NCI-H1436 treated with DMSO at 0.1 percent for 48 hours (cell line): ENCODE measurements at places on chromosomes 1 and 21.

DNA sequence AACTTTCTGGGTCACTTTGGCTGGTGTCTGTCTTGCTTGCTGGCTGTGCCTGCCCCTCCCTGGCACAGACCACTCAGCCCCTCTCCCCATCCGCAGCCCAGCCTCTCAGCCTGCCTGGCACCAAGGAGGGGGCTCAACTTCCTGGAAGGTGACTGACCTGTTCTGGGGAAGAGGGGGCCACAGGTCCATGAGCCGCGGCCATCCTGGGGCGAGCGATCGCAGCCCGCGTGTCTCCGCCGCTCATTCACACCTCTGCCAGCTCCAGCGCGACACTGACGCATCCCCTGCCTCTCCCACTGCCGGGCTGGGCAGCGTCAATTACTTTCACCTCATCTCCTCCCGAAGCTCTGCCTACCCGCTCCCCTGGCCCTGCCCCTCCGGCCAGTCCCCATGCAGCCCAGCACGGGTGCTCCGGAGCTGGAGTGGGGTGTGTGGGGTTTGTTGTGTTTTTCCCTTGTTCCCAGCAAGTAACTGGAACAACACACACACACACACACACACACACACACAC is 14.3 kb downstream of the SLC6A9 start:
- DNase-seq: no peak

GRCh38 chr1:245901037-245901436 is 606.0 kb downstream of the SMYD3 start:
- DNase-seq: no peak

GRCh38 chr21:44778094-44778493 is 23.5 kb downstream of the UBE2G2 start:
- DNase-seq: no peak

DNA sequence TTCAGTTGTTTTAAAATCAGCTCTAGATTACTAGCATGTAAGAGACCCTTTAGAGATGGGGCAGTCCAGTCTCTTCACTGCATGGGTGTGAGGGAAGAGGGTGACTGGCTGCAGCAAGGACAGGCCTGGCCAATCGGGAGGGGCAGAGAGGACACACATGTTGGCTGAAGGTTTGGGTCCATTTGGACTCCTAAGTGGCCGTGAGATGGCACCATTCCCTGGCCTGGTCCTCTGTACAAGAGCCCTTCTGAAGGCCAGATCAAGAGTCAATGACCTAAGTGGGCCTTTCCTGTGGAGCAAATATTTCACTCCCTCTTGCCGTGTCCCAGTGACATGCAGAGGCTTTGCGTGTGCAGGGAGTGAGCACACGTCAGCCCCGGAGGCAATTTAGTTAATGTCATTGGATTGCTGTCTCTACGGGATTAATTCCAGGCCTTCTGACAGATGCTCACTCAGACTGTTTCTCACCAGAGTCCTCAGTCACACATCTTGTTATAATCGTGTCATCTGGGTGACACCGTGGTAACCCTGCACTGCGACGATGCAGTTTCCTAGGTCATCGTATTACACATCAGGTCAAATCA is 613.0 kb downstream of the NPHP4 start:
- DNase-seq: no peak

DNA sequence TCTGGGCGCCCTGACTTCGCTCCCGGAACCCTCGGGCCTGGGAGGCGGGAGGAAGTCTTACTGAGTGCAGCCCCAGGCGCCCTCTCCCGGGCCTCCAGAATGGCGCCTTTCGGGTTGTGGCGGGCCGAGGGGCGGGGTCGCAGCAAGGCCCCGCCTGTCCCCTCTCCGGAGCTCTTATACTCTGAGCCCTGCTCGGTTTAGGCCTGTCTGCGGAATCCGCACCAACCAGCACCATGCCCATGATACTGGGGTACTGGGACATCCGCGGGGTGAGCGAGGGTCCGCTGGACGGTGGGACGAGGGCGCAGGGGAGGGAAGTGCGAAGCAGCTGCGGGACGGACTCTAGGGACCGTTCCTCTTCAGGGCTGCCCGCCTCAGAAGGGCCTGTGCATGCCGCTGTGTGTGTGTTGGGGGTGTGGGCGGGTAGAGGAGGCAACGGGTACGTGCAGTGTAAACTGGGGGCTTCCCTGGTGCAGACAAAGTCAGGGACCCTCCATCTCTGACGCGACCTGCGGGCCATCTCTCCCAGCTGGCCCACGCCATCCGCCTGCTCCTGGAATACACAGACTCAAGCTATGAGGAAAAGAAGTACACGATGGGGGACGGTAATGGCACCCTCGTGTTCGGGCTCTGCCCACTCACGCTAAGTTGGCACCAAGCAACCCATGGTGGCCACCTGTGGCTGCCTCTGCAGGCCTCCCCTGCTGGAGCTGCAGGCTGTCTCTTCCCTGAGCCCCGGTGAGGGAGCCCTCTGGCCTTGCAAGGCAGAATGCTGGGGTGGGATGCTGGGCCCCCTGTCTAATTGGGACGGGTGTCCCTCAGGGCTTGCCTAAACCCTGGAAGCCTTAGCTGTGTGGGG is at the start of gene GSTM1:
GSTM1 (plus strand) TSS at position 177 of the 859 bp plus-strand sequence; CDS start at position 234, 57 bp downstream.
- DNase-seq: no peak

DNA sequence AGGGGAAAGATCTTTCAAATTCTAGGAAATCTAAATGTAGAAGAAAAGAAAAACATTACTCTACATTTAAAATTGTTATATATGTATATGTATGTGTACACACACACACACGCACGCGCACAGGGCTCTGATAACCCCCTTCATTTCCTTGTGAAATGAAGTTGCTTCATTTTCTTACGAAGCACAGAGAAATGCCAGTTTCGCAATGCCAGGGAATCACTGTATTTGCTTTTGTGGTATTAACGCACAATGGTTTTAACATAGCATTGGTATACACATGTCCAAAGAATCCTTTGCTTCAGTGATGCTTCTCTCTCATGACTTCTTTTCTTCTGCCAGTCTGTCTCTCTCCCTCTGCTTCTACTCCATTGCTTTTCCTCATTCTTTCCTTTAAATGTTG is 8.4 kb upstream of the DDAH1 start:
- no peak for DNase-seq

DNA sequence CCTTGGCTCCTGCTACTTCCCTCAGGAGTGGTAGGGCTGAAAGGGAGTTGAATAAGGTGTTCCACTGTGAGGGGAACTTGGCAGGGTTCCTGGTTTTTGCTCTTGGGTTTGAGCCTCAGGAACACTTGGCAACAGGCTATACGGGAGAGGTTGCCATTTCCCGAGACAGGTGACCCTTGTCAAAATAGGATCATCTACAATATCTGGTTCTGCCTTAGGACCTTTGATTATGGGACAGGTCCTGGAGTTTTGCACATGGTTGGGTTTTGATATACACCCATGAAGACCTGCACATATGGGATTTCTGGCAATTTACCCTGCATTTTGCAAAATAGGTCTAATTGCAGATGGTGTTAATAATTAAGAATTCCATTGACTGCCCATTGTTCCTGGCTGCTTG is 31.1 kb downstream of the YY1AP1 start:
- no peak for DNase-seq

GRCh38 chr1:84434081-84434769 is 35.9 kb downstream of the DNASE2B start:
- no peak for DNase-seq

DNA sequence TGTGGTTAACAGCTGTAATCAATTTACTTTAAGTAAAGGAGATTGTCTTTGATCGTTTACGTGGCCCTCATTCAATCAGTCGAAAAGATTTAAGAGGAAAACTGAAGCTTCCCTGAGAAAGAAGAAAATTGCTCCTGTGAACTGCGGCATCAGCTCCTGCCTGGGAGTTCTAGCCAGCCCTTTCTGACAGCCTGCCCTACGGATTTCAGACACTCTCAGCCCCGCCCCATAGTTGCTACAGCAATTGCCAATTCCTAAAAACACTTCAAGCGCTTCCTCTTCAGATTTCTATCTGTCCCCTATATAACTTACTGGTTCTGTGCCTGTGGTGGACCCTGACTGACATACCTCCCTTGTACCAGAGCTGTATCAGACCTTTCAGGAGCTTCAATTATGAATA is 277.6 kb downstream of the DSCAM start:
- DNase-seq: no peak

- DNase-seq: no peak
Observed at GRCh38 chr1:215466361-215466760, 100.7 kb upstream of the KCTD3 start.

DNA sequence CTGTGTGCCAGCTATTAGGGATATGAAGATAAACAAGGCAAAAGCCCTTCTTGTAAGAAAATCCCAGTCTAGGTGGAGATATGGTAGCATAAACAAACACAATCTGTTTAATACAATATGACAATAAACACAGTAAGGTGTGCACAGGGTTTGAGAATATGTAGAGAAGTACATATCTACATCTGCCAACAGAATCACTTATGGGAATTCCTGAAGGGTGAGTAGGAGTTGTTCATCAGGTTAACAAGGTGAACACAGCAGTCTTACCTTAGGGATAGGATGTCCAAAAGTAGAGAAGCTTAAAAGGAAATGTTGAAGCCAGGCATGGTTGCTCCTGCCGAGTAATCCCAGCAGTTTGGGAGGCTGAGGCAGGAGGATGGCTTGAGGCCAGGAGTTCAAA is 57.7 kb upstream of the LRRC7 start:
- no peak for DNase-seq

- DNase-seq: no peak
Observed at GRCh38 chr21:26777166-26777565, 68.0 kb downstream of the ADAMTS1 start.

DNA sequence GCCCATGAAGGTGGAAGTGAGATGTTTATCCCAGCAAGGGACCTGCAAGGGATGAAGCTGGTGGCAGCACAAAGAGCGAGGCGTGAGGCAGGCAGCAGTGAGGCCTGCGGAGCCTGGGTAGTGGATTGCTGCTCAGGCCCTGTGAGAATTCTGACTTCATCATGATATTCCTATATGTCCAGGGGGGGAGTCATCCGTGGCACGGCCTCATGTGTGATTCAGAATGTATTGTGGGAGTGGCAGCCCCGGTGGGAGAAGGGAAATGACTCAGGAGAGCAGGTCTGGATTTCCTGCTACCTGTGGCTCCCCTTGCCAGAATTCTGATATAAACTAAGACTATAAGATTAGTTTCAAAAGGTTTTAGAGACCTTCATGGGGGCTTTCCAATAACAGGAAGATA is 240.9 kb downstream of the CAMTA1 start:
- no peak for DNase-seq

GRCh38 chr1:229342656-229343569 is at the start of gene CCSAP:
TSS of gene CCSAP (minus strand) at chr1:229343047. CDS start at chr1:229342465, 582 bp downstream.
- DNase-seq: peak; percentile 65

DNA sequence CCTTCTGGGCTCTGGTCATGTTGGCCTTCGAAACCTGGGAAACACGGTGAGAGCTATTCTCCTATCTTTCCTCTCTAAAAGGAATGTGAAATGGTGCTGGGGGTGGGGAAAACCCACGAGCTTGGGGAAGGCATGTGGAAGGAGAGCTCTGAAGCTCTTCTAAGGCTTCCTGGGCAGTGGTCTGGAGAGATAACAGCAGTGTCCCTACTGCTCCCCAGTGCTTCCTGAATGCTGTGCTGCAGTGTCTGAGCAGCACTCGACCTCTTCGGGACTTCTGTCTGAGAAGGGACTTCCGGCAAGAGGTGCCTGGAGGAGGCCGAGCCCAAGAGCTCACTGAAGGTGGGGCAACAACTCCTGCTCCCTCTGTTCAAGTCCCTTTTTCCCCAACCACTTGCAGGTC is 2.8 kb downstream of the USP21 start:
- no peak for DNase-seq

DNA sequence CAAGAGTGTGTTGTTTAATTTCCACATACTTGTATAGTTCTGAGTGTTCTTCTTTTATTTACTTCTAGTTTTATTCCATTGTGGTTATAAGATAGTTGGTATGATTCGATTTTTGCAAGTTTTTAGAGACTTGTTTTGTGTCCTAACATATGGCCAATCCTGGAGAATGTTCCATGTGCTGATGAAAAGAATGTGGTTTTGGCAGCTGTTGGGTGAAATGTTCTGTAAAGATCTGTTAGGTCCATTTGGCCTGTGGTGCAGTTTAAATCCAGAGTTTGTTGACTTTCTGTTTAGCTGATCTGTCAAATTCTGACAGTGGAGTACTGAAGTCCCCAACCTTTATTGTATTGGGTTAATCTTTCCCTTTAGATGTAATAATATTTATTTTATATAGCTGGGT is 19.5 kb upstream of the TIPRL start:
- DNase-seq: no peak

GRCh38 chr1:235111107-235111506 is 17.5 kb downstream of the TOMM20 start:
- DNase-seq: no peak

DNA sequence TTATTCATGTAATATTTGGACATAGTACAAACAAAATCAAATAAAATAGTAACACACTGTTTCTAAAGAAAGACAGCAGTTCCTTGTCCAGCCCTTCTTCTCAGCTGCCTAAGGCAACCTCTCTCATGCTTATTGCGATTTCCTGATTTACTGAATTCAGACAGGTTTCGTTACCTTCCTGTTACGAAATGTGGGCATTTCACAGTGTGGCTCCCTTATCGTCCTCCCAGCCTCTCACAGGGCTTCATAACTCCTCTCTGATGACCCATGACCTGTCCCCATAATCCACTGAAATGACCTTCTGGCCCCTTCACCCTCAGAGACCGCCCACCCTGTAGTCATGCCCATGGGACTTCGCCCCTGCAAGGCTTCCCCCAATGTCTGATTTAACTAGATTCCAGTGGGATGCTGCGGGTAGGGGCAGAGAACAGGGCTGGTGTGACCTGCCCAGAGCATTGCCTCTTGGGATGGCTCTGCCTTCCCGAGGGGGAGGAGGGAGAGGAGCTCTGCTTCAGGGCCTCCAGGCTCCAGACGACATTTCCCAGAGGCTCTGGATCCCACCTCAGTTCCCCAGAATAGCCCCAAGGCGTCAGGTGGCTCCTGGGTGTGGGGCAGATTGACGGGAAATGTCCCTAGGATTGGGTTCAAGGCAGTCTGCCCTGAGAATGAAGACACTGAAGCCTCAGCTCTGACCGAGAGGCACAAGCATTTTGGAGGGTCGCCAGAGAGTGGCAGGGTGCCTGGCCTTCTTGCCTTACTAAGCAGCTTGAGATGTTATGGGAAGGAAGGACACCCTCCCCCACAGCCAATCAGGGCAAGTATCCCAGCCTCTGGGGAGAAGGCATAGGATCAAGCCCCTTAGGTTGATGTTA is 20.6 kb downstream of the PADI2 start:
- DNase-seq: no peak

- no peak for DNase-seq
Observed at GRCh38 chr1:89728381-89728780, 92.5 kb upstream of the LRRC8D start.
